ENCODE measurements at places on chromosomes 12 and 14.

- peak; percentile 13 for DNase-seq
Observed at GRCh38 chr14:80978403-80978802, 23.0 kb downstream of the TSHR start.

DNA sequence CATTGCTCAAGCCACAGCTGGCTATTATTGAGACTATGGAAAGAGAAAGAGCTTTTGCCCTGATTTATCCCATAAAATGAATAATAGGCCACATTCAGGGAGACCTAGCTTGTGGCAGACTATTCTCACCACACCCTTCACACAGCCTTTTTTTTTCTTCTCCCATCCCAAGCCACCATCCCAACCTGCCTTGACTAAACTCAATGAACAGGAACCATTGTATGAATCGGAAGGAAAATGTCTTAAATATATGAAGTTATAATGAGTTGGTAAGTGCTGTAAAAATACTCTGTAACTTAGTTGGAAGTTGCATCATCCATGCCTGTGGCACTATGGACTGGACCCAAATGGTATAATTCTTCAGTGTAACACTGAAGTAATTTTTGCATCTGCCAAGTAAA is 338.4 kb downstream of the RAD51B start:
- no peak for DNase-seq

GRCh38 chr12:127640181-127640886 is 626.6 kb upstream of the TMEM132C start:
- DNase-seq = no peak

- no peak for DNase-seq
Observed at GRCh38 chr12:52200086-52200780, 8.4 kb upstream of the KRT80 start.

- DNase-seq = no peak
Observed at GRCh38 chr12:96219700-96220206, 25.6 kb downstream of the ELK3 start.

GRCh38 chr12:122965321-122965751 is 927 bp downstream of the ABCB9 start:
- no peak for DNase-seq

- no peak for DNase-seq
Observed at GRCh38 chr12:71439362-71439612, 311 bp upstream of the LGR5 start.

GRCh38 chr12:30782316-30783173 is 27.8 kb upstream of the CAPRIN2 start:
- no peak for DNase-seq

- no peak for DNase-seq
Observed at GRCh38 chr12:6318440-6318879, 8.0 kb downstream of the PLEKHG6 start.

DNA sequence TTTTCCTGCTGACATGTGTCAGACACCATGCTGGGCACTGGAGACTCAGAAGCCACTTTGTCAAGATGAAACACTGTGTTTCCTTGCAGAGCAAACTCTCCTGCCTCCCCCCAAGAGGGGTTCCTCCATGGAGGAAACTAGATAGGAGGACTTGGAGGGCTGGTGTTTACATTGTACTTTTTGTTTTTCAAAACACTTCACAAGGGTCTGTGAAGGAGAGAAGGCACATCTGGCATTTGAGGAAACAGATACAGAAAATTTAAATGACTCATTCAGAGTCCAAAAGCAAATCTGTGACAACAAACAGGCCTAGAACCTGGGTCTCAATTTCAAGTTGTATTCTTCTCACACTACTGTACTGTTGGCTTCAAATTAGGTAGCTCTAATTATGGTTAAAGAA is 6.7 kb upstream of the CDKL1 start:
- DNase-seq = no peak

DNA sequence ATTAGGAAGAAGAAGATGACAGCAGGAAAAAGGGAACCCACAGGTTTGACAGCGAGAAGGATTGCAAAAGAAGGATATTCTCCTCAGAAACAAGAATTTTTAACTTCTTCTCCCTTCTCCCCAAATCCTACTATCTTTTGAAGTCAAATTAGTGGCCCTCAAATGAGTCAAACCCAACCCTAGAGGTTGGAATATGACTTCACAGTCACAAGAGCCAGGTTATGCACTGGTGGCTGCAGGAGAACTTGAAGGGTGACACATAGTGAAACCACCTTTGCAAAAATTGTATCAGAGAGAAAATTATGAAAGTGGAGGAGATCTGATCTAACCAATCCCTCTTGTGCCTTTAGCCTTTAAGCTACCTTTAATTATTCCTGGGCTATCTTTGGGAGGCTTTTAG is 386.2 kb upstream of the CCDC196 start:
- no peak for DNase-seq

DNA sequence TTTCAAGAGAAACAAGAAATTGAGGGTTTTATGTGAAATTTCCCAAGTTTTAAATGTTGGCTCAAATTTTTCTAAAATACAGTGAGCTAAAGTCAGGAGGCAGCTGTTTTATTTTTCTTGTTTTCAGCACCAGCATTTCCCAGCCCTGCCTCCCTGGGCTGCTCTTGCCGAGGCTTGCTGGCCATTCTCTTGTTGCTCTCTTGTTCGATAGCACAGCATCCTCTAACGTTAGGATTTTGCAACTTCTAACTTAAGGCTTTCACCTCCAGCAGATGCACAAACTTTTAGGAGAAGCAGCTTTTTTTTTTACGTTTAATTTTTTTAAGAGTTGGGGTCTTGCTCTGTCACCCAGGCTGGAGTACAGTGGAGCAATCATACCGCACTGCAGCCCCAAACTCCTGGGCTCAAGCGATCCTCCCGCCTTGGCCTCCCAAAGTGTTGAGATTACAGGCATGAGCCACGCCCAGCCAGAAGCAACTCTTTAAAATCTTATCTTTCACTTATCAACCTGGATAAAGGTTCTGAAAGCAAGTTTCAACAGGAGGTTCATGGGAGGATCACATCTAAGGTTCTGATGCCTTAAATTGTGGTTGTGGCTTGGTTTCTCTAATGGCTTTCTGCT is 40.2 kb downstream of the B4GALNT3 start:
- no peak for DNase-seq

DNA sequence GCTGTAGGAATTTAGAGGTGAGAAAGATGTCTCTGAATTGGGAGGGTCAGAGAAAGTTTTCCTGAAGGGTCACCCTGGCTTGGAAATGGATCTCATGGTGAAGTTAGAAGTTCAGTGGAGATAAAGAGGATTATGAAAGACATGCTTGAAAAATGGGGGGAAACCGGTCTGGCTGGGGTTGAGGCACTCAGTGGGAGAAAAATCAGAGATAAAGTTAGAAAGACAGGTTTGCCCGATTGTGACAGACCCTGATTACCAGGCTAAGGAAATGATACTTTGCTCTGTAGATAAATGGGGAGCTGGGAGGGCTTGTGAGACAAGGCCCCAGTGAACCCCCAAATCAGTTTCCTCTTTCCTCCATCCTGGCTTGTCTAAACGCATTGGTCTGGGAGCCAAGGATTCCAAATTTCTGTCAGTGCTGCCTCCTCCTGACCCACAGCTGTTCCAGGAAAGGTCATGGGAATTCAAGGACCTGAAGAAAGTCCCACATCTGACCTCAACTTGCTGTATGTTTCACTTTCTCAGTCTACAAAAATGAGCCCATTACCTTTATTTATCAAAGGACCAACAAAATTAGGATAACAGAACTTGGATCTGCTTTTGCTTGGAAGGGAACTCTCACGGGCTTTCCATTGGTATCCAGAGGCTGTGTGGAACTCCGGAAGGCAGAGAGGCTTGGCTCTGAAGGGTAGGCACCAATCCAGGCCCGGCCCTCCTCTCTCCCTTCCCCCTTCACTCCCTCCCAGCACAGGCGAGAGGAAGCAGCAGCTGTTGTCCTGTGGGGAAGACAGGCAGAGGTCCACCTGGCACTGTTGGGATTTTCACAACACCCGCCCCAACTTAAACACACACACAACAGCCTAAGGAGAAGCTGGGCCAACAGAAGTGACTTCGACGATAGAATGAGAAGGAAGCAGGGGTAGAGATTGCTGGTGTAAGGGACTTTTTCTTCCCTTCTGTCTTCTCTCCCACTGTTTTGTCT is 3.4 kb upstream of the RNASE7 start:
- no peak for DNase-seq

GRCh38 chr14:92690171-92691011 is 58.0 kb downstream of the LGMN start:
- DNase-seq = no peak

DNA sequence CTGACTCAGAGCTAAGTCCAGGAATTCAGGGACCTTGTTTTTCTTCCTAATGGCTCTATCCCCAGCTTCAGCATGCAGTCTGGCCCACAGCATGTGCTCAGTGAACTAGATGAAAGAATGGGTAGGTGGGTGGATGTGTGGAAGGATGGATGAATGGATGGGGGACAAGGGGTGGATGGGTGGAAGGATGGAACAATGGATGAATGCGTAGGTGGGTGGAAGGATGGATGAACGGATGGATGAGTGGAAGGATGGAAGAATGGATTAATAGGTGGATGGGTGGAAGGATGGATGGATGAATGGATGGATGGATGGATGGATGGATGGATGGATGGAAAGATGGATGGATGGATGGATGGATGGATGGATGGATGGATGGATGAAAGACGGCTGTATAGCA is 79.7 kb upstream of the SFSWAP start:
- DNase-seq = no peak

- DNase-seq = no peak
Observed at GRCh38 chr14:53879747-53880146, 76.9 kb downstream of the BMP4 start.

DNA sequence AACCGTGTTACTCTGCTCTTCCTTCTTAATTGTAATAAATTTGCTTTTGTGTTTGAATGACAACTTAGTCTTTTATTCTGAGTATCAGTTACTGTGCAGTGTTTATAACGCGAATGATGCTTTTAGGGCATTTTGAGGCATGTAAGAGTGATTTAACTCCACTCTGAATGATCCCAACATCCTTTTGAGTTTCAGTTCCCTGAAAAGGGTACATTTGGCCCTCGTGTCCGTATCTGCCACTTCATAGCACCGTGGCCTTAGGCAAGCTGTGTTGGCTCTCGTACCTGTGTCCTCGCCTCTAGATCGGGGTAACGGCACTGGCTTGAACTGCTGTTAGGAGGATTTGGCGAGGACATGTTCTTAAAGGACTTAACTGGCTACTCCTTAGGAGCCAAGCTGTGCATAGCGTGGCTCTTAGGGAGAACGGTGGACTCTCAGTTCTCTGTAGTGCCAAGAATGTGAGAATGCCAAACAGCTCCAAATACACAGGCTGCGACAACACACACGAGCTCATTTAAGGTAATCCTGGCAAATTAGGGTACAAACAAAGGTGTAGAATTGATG is 92.0 kb downstream of the PPP2R5C start:
- no peak for DNase-seq

GRCh38 chr14:104436047-104436591 is 143.4 kb upstream of the C14orf180 start:
- DNase-seq = no peak
